Pericardium fibroblast (primary cell): ENCODE measurements at places on chromosomes 12 and 14. TPM values are rescaled to one million over a fixed set of nuclear protein-coding genes. Genes with fewer than 3 reads are reported as not detected.

The RERG gene
- 1.6 and 13.9 TPM in 2 replicates for total RNA-seq

The PYGL gene
- total RNA-seq: 57.3 and 64.6 TPM in 2 replicates

The CACNA2D4 gene
- 0.09 and 0.35 TPM in 2 replicates for total RNA-seq

The CCDC60 gene
- total RNA-seq: not detected in 2 replicates

The LALBA gene
- total RNA-seq: not detected in 2 replicates

The PRB2 gene
- total RNA-seq: not detected in 2 replicates

The ITGB7 gene
- 0.17 TPM in 1 of 2 replicates, not detected in the other for total RNA-seq

The MRPL51 gene
- total RNA-seq: 59.2 and 137 TPM in 2 replicates

The HOXC4 gene
- 0.82 and 3.5 TPM in 2 replicates for total RNA-seq

The LMNTD1 gene
- total RNA-seq: not detected in 2 replicates

The GPR65 gene
- total RNA-seq: 0.12 TPM in 1 of 2 replicates, not detected in the other

The SLC2A13 gene
- 7.3 and 10.3 TPM in 2 replicates for total RNA-seq

The AP5M1 gene
- total RNA-seq: 7.3 and 18.1 TPM in 2 replicates

The NKX2-8 gene
- total RNA-seq: not detected in 2 replicates

The OR11H7 gene
- total RNA-seq: not detected in 2 replicates

The PIANP gene
- 0.12 TPM in 1 of 2 replicates, not detected in the other for total RNA-seq

The ESPL1 gene
- 0.12 and 1.8 TPM in 2 replicates for total RNA-seq

The KRT2 gene
- total RNA-seq: not detected in 2 replicates

The IFNG-AS1 gene
- not detected in 2 replicates for total RNA-seq

The TOMM20L gene
- total RNA-seq: not detected in 2 replicates

The OR6C2 gene
- total RNA-seq: not detected in 2 replicates

The TAS2R10 gene
- 0.26 TPM in 1 of 2 replicates, not detected in the other for total RNA-seq

The CCDC184 gene
- total RNA-seq: 0.17 and 1.2 TPM in 2 replicates

The CLEC12A gene
- total RNA-seq: not detected in 2 replicates

The PGF gene
- 1.2 and 10.8 TPM in 2 replicates for total RNA-seq

The KLRK1 gene
- not detected in 2 replicates for total RNA-seq

The OTUB2 gene
- total RNA-seq: 1.4 and 2.6 TPM in 2 replicates

The PZP gene
- not detected in 2 replicates for total RNA-seq

The KRT4 gene
- total RNA-seq: not detected in 2 replicates

The KLRC1 gene
- not detected in 2 replicates for total RNA-seq

The MYL2 gene
- not detected in 2 replicates for total RNA-seq

The CLEC1A gene
- 0.09 and 0.23 TPM in 2 replicates for total RNA-seq

The C12orf42 gene
- total RNA-seq: not detected in 2 replicates

The P3H3 gene
- 43.3 and 62.4 TPM in 2 replicates for total RNA-seq

The ETFBKMT gene
- total RNA-seq: 3.2 and 4.0 TPM in 2 replicates

The AMIGO2 gene
- 0.51 and 3.9 TPM in 2 replicates for total RNA-seq

The DBX2 gene
- not detected in 2 replicates for total RNA-seq

The TAS2R20 gene
- 0.68 and 0.93 TPM in 2 replicates for total RNA-seq

The SLC15A5 gene
- 0.12 TPM in 1 of 2 replicates, not detected in the other for total RNA-seq

The SPPL3 gene
- 8.8 and 14.9 TPM in 2 replicates for total RNA-seq

The LRFN5 gene
- 1.8 and 3.1 TPM in 2 replicates for total RNA-seq

The RNASE1 gene
- 1.3 TPM in 1 of 2 replicates, not detected in the other for total RNA-seq

The MYF6 gene
- not detected in 2 replicates for total RNA-seq

The SETD1B gene
- 4.7 and 7.6 TPM in 2 replicates for total RNA-seq

The TSPAN31 gene
- total RNA-seq: 60.6 and 72.7 TPM in 2 replicates

The MSI1 gene
- not detected in 2 replicates for total RNA-seq

The TMEM132D gene
- total RNA-seq: not detected in 2 replicates

The NGB gene
- total RNA-seq: not detected in 2 replicates

The BIN2 gene
- not detected in 2 replicates for total RNA-seq

The PPM1H gene
- total RNA-seq: 0.51 and 0.82 TPM in 2 replicates

The PTPRR gene
- total RNA-seq: 2.1 TPM in 1 of 2 replicates, not detected in the other

The NOS1 gene
- total RNA-seq: not detected in 2 replicates
